ENCODE measurements at places on chromosomes 7 and 10.
A peak's percentile ranks its signal among the peaks of the same experiment; 100 is the strongest.

DNA sequence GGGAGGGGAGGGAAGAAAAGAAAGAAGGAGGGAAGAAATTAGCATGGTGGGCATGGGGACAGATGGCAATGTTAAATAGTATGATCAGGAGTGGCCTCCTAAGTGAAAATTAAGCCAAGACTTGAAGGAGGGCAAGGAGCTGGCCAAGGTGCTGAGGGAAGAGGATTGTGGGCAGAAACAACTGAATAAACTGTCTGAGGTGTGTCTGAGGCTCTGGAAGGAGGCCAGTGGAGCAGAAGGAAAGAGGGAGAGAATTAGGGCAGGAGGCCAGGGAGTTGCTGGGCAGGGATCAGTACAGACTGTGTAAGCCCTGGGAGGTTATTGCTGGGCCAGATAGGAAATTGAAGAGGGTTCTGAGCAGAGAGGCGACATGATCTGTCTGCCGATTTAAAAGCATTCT is 40.6 kb upstream of the VKORC1L1 start:
- no peak for DNase-seq

GRCh38 chr7:155206318-155207020 is 91.2 kb upstream of the INSIG1 start:
- DNase-seq: peak; percentile 68

DNA sequence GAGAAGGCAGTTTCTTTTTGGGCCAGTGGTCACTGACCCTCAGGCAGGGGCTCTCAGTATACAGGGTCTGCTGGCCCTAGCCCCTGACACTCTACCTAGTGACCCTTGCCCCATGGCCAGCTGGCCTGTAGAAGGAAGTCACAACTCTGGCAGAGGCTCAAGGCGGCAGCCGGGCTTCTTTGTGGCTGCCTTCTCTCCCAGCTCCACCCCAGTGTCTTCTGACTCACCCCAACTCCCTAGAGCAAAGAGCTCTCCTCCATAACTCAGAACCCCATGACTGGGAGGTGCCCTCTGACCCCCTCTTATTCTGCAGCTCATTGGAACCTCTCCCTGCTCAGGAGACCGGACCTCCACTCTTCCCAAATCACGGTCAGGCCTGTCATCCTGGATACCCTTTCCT is 358.2 kb downstream of the FGFR2 start:
- DNase-seq: no peak

DNA sequence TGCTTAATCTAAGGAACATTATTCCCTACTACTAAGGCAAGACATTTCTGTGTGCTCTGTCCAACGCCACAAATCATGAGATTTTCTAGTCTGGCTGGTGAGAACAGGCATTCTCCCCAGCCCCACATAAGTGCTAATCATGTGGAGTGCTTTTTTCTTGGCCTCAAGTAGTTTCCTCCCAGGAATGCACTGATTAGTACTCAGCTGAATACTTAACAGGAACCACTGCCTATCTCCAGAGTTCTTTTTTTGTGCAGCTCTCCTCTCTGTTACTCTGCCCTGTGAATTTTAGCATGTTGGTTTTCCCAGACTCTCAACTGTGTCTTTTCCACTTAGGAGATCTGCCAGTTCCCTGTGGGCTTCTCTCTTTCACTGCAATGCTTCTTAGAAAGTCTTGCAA is 1098.5 kb upstream of the LRRTM3 start:
- no peak for DNase-seq

DNA sequence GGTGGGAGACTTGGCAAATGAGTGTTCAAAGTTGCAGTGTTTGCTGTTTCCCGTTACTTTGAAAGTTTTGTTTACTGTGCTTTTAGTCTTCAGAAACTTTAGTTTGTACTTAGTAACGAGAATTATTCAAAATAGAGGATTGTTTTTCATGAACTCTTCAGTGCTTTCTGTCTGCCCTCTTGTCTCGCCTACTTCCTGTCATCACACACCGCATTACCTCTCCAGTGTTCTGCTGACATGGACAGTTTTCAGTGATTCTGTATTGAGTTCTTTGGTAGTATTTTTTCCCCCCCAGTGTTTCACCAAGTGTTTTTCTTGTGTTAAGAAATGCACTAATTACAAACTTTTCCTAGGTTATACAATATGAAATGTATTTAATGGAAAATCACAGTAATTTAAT is 207.0 kb downstream of the MLLT10 start:
- DNase-seq: no peak

GRCh38 chr7:155188821-155189581 is 108.7 kb upstream of the INSIG1 start:
- peak; percentile 46 for DNase-seq

GRCh38 chr7:1054861-1055450 is 10.6 kb downstream of the GPR146 start:
- DNase-seq: no peak

GRCh38 chr10:4262449-4262848 is 477.4 kb upstream of the KLF6 start:
- DNase-seq: no peak

GRCh38 chr7:121402701-121403100 is 6.6 kb upstream of the FAM3C start:
- DNase-seq: no peak

DNA sequence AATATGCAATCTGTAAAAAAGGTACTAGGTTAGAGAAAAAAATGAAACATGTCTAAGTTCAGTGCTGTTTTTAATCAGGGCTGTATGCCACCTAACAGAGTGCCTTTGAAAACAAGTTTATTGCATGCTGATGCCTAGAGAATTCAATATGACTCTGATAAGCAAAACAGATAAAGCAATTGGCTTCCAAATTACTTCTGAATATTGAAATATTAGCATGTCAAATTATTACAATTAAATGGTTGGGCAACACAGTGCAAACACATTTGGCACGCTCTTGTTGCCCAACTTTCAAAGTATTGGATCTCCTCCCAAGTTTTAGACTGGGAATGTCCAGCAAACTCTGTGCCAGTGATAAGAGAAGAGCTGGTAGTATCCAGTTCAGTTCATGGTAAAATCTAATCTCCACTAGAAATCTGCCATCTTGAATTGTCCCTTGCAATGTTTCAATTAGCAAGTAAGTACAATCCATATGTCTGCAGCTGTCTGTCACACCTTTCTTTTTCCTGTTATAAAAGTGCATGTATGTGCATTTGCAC is 65.2 kb upstream of the FAM133B start:
- DNase-seq: no peak

- DNase-seq: no peak
Observed at GRCh38 chr10:49037187-49037586, 78.1 kb downstream of the VSTM4 start.

DNA sequence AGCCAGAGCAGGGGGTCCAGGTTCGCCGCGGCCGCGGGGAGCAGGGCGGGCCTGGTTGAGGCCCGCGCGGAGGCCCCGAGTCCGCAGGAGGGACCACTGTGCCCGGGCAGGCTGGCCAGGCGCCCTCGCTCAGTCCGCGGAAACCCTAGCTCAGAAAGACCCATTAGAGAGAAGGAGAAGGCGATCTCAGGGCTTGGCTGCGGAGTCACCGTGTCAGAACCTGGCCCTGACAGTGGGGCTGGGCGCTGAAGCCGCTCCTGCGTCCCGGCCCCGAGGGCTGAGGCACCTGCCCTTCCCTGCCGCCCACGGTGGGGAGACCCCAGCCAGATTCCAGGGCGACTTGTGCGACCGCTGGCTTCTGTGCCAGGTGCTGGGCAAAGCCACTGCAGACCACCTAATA is 14.2 kb upstream of the EGFR start:
- DNase-seq: no peak

DNA sequence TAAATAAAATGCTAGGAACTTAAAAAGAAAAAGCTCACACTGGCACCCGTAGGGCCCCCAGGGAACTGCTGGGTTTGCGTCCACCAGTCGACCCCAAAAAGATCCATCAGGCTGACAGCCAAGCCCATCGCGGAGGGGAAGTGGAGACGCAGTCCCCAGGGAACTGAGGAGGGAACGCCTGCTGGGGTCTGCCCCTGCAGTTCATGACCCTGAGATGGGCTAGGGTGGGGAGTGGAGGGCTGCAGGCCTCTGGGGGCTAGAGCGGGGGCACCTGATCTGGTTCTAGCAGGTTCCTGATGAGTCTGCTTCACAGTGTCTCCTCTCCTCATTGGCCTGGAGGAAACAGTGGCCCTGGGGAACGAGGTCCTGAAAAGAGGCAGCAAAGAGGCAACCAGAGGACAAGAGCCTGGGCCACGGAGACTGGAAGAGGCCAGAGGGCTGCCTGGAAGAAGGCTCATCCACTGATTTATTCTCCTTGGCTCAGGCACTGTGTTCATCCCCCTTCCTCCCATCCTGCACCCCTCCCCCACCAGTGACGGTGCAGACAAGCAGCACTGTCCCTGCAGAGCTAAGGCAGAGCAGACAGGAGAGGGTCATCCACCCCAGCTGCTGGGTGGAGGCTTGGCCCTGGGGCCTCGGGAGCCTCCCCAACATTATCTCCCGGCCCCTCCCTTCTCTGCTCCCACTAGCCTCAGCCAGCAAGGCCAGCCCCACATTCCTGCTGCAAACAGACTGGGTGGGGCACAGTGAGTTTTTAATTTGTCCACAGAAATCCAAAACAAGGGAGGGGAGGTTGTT is 24.7 kb upstream of the HSPA12A start:
- DNase-seq: peak; percentile 12

DNA sequence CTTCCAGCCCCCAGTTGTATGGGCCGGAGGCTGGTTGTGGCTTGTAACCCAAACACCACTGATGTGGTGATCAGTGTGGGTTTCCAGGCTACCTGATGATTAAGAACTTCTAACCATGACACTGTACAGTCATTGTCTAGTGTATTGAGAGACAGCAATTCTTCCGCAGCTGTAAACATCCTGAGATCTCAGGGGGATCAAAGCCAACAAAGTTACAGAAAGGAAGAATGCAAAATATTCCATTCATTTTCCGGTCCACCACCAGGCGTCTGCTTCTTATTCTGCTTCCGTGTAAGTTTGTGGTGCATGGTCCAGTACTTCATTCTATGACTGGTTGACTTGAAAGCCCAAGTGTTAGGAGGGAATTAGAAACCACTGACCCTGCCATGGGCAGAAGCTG is 10.3 kb upstream of the GLI3 start:
- no peak for DNase-seq

All from NCI-H82 (cell line).